ENCODE measurements at places on chromosomes 3 and 15. TPM values are rescaled to one million over a fixed set of nuclear protein-coding genes. Genes with fewer than 3 reads are reported as not detected.

DNA sequence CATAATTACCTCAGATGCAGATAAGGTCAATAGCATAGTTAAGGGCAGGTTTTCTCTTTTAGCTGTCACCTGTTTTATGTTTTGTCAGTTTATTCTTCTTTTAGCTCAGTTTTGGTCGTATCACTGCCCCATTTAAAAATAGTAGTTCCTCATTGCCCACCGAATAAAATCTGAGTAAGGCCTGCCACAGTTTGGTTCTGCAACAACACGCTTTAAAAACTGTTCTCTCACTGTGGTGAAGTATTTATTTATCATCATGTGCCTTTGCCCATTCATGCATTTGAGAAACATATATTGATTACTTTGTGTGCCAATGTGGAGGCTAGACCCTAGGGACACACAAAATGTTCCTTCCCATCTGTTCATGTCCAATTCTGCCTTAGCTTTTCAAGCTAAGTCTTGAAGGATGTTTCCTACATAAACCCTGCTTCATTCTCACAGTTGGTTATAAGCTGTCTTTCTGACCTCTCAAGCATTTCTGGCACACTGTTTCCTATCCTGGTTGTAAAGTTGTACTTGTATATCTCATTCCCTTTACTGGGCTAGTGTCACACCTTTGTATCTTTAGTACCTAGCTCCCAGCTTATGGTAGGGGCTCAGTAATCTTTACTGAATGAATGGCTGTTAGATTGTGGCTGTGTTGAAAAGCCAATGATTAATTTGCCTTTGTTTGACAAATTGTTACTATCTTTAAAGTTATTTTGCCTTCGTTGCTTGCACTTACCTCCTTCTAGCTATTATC, 23.9 kb downstream of the AKAP13 start:
- DNase-seq = no peak

GRCh38 chr15:70197318-70197944, 99.7 kb upstream of the TLE3 start:
- peak; percentile 29 for DNase-seq

DNA sequence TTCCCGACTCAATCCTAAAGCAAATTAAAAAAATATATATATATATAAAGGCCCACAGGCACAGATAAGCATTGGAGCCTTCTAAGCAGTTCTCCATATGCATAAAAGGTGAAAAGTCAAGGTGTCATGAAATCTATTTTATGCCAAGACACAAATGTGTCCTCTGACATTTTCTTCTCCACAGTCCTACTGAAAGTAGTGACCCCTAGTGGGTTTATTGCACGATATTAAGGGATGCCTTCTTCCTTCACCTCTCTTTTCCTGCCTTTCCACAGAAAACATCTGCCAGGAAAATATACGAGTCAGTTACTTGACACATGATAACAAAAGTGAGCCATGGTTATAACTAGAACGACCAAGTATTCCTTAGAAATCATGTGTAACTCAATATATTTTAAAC, 303.2 kb downstream of the TIGIT start:
- peak; percentile 20 for DNase-seq

- no peak for DNase-seq
Observed at GRCh38 chr3:153843994-153844393, 277.2 kb upstream of the ARHGEF26 start.

The RPSA gene
- total RNA-seq = 933 TPM

DNA sequence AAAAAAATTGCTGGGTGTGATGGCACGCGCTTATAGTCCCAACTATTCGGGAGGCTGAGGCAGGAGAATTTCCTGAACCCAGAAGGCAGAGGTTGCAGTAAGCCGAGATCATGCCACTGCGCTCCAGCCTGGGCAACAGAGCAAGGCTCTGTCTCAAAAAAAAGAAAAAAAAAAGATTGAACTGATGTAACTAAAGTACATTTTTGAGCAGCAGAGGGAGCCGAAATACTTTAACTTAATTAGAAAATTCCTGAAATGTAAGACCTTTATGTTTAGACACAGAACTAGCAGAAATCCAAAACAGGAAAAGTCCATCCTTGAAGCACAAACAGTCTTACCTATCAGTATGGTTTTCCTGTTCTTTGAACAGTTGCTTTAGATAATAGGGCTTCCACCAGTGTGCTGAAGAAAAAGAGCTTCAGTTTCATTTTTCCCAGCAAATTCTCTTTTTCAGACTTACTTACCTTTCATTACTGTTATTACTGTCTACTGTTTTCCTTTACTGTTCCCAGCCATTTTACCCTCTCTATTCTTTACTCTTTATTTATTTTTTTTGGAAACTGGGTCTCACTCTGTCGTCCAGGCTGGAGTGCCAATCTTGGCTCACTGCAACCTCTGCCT, 33.4 kb upstream of the ZNF609 start:
- peak; percentile 38 for DNase-seq

- DNase-seq = no peak
Observed at GRCh38 chr3:30370681-30371271, 235.6 kb upstream of the TGFBR2 start.

DNA sequence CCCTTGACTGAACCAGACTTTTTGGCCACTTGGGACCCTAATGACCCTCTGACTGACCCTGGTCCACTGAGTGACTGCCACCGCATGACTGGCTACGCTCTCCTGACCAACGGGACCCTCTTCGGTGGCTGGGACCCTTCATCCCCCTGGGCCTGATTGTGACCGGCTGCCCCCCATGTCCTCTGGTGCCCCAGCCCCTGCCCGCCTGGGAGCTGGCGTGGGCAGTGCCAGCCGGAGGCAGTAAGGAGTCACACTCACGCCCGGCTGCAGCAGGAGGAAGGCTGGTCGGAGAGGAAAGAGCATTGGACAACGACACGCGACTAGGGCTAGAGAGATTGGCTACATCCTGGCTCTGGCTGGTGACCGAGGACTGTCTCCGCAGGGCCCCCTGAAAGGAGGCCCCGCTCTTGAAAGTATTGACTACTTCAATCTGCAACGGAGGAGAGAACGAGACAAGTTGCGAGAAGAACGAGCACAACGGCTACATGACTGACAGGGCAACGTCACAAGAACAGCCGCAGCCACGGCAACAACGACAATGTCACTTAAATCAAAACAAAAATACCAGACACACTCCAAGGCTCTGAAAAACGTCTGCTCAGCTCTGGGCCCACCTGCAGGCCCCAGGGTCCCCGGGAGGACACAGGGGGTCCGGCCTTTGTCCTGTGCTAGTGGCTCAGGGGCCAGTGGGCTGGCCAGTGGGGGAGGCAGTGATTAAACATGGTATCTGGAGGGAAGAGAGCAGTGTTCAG, 15.1 kb upstream of the SEC13 start:
- no peak for DNase-seq

DNA sequence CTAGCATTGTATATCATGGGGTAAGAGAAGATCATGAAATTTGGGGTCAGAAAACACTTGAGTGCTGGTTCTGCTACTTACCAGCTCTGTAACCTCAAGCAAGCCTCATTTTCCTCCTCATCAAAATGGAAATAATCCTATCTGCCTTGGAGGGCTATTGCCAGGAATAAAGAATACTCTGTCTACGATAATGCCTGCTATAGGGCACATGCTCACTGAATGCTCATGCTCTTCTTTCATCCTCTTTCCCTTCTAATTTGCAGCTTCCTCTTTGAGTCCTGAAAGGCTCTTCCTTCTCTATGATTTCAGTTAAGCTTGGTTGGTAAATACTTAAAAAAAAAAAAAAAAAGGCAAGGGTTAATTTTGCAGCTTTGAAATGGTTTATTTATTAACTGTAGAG, 12.8 kb downstream of the RTP1 start:
- no peak for DNase-seq

The AADACL2 gene
- not detected for total RNA-seq

DNA sequence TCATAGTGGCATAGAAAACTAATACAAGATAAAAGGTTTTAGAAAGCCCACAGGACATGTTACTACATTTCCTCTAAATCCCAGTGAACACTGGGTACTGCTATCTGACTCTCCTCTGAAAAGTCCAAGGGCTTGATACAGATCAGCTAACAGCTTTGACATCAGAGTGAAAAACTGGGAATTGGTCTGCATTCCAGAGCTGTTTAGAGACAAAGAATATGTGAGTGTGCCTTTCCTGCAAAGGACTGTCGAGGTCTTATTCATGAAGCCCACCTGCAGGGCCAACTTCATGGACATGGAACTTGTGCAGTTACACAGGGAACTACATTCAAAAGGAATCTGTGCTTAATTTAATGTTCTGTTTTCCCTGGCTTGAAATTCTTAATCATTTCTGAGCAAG, 5.2 kb upstream of the TMCO5A start:
- DNase-seq = peak; percentile 2

DNA sequence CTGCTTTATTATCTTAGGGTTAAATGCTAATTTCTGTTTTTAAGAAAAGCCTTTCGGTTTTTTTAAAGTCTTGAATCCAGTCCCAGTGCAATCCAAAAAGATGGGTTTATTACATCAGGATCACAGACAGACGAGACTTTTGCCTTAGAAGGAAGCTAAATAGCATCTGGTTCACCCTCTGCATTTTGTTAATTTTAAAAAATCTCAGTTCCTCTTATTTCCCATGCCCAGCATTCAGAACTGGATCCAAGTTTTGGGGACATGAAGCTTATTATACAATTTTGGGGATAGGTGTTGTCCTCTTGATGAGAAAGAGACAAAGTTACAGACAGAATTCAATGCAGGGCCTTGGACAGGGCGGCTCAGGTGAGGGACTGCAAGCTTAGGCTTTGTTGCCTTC, 181.5 kb upstream of the LYSMD4 start:
- no peak for DNase-seq

- DNase-seq = peak; percentile 90
Observed at GRCh38 chr15:89243691-89244573, at the start of gene FANCI. Gene FANCI (plus strand): TSS chr15:89243979. CDS start chr15:89247648, 3,669 bp downstream.

- peak; percentile 25 for DNase-seq
Observed at GRCh38 chr3:179853176-179853575, 183.6 kb downstream of the PEX5L start.

- DNase-seq = peak; percentile 92
Observed at GRCh38 chr3:107367353-107367752, 9.9 kb upstream of the CCDC54 start.

GRCh38 chr3:38210141-38210757, 44.9 kb downstream of the OXSR1 start:
- DNase-seq = no peak

DNA sequence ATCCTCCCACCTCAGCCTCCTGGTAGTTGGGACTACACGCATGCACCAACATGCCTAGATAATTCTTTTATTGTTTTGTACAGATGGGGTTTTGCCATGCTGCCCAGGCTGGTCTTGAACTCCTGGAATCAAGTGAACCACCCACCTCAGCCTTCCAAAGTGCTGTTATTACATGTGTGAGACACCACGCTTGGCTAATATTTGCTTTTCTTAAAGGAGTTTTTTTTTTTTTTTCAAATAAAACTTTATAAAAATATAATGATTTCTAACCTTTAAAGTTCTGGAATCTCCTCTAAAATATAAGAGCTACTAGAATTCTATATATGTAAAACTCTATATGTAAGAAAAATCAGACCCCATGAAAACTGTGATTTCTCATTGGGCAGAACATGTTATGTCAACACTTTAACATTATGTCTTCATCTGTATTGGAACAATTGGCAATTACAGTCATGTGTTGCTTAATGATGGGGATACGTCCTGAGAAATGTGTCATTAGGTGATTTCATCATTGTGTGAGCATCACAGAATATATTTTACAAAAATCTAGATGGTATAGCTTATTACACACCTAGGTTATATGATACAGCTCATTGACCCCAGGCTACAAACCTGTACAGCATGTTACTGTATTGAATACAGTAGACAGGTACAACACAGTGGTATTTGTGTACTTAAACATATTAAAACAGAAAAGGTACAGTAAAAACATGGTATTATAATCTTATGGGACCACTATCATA, 377.0 kb downstream of the PLCL2 start:
- DNase-seq = no peak

The ROPN1B gene
- 8.8 TPM for total RNA-seq

DNA sequence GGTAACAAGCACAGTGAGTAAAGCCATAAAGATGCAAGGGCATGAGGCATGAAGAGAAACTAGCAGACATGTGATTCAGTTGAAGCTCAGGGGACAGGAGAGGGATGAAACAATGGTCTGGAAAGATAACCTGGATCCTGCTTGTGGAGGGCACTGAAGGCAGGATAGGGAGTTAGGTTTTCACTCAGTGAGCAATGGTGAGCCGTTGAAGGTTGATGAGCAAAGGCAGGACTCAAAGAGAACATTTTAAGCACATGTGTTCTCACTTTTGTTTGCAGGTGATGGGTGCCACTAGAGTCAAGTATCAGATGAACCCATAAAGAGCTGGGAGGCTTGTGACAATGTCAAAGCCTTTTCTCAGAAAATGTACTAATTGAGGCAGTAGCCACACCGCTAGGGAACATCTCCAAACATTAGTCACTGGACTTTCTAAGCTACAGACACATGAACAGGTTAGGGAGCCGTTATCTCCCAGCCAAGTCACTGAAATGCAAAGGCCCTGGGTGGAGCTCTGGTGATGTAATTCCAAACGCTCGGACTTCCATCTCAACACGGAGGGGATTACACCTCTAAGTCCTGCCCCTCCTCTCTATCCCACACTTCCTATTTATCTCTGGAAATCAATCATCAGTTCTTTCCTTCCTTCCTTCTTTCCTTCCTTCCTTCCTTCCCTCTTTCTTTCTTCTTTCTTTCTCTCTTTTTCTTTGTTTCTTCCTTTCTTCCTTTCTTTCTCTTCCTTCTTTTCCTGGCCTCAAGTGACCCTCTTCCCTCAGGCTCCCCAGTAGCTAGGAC, 22.7 kb downstream of the KLHL6 start:
- no peak for DNase-seq

DNA sequence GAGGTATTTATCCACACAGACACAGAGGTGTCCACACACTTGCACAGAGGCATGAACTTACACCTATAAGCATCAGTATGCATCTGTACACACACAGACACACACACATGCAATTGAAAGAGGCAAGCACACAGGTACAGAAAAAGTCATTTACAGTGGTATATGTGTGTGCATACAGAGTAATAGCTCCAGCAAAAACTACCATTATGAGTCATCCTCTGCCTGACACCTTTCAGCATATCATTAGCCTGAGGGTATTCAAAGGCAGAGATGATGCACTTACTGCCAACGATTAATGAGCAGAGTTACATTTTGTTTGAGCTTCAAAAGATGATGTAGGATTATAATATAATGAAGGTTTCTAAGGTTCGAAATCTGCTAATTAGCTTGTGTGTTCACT, 100.3 kb upstream of the TPRG1 start:
- DNase-seq = peak; percentile 67

DNA sequence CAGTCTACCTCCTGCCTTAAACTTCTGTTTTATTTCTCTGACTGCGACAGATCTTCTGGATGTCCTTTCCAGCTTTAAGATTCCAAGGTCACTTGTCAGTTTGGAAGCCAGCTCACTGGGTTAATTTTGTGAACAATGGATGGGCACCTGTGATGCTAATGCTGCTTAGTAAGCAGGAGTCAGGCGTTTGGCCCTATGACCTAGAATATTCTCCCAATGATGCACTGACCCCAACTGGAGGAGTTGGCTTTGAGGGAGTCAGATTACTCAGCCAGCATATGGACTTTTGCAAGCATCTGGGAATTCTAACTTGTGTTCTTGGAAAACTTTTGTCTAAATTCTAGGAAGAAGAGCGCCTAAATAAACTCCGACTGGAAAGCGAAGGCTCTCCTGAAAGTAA, 28.1 kb downstream of the HACD3 start:
- peak; percentile 20 for DNase-seq

The THSD4 gene
- 5.3 TPM for total RNA-seq

Data from M059J (cell line).